PC-3 (cell line): ENCODE measurements at places on chromosomes 6 and 20. TPM values are rescaled to one million over a fixed set of nuclear protein-coding genes. Genes with fewer than 3 reads are reported as not detected.

DNA sequence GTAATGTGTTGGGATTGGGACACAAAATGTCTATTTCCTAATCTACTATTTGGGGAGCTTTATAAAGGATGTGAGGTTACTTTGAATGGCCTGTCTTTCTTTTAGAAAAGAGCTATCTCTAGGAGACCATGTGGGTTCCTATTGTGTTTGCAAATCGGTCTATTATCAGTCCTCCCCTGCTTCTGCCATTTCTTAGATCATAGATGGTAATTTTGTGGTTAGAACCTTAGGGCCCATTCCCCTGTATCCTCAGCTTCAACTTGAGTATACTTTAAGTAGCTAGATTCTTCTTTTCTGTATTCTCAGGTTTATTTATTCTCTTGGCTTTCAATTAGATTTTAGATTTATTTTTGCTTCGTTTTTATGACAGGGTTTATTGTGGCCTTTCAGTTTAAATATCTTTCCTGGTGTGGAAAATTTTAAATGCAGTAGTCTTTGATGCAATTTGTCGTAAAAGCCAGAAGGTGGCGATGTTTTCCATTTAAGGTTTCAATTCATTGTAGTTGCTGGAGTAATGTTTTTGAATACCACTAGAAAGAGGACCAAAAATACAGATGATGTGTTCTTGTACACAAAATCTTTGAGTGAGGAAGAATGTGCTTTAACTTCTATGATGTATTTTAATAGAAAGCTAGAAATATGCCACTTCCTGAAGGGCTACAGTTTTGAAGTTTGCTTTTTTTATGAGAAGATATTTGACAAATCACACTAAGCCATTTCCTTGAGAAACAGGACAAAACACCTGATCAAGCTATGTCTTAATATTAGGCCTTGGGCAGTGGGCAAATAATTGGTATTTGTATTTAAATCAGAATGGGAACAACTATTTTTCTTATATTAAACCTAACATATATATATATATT, 20.3 kb downstream of the TBPL1 start:
- H3K27ac ChIP-seq = no peak overlapping the region
- no peaks in the 10 kb centered on the region for H3K36me3 ChIP-seq
- H3K4me1 ChIP-seq = peaks cover 19% of the 10 kb centered on the region
- no peaks in the 10 kb centered on the region for H3K27me3 ChIP-seq

DNA sequence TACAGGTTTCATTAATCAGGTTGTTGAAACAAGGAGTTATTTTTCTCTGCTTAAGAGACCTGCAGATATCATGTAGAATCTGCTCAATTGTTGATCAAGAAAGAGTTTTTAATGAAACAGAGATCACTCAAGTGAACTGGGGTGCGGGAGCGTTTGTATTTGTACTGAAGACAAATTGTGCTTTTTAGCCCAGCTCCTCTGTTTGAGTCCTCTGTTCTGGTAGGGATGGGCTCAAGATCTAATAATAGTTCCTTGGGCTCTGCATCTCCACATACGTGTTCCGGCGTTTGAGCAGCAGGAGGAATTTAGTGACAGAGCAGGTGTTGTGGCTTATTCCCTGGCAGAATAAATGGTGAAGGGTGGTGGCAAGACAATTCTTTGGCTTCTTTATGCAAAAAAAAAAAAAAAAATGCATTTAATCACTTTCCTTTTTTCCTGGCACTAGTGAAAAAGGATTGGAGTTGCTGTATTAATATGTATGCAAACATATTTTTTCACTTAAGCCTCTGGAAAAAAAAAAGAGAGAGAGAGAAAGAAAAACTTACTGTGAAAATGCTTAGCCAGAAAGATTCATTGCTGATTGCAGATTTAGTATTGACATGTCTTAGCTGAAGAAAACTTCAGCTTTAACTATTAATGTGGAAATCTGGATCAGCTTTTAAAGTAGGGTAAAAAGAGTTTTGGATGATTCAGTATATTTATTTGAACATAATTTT, 4.0 kb downstream of the CITED2 start:
- H3K36me3 ChIP-seq = peaks cover 7% of the 10 kb centered on the region; the same call in 1 of the 2 replicates
- no peak overlapping the region for H3K4me3 ChIP-seq
- DNase-seq = no peak
- H3K4me1 ChIP-seq = peaks cover 23% of the 10 kb centered on the region

DNA sequence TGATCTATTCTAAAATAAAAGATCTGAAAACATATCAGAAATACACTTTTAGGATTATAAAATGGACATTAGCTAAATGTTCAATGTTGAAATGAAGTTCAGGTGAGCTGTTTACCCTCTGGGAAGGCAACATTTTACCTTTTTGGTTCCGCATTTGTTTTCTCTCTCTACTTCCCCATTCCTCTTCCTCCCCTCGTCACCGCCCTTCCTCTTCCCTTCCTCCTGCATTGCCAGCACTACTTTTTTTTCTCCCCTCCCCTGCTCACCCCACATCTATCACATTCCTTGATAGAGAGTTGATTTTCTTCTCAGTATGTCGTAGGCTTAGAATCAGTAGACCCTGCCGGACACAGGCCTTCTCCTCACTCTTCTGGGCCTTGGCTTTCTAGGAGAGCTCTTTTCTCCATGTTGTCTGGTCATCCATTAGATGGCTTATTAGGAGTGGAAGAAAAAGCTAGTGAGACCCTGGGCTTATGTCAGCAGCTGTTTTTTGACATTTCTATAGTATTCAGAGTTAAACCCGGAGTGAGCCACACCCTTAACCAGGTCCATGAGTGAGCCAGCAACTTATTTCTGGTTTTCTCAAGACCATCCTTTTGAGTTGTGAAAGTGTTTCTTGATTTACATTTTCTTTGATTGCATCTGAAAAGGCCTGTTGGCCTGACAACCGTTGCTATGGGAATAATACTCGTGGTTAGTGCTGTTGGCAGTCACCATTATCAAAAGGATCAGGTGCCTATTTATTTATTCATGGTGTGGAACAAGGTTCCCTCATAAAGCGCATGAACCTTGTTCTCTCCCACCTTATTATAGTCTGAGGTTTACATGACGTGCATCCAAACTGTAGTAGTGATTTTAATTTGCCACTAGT, 90.9 kb downstream of the DTD1 start:
- H3K27ac ChIP-seq = no peak overlapping the region
- no peak for DNase-seq
- H3K4me3 ChIP-seq = no peak overlapping the region
- H3K36me3 ChIP-seq = no peaks in the 10 kb centered on the region
- no peaks in the 10 kb centered on the region for H3K4me1 ChIP-seq
- H3K27me3 ChIP-seq = no peaks in the 10 kb centered on the region

- H3K27ac ChIP-seq = peak overlapping the region; percentile 69
- peak; percentile 91 for DNase-seq
- H3K4me1 ChIP-seq = peaks cover 25% of the 10 kb centered on the region
- no peaks in the 10 kb centered on the region for H3K27me3 ChIP-seq
- H3K36me3 ChIP-seq = no peaks in the 10 kb centered on the region
Measured at GRCh38 chr6:87808005-87808757, 106.1 kb upstream of the AKIRIN2 start.

DNA sequence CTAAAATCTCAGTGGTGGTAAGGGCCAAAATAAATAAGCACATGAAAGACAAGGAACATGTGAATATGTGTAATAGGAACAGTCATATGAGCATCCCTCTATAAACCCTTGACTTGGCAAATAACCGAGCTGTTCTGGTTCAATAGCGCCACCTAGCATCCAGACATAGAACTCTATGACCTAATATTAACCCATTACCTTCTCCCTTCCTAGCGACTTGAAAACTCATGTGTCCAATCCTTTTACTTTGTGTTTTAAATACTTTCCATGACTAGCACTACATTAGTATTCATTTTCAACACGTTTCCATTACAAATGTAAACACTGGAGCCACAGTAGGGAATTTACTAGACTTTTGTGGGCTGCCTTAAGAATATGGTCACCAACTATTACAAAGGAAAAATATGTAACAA, 279.7 kb downstream of the UST start:
- 0 out of 2 replicates have a peak overlapping the region, but pooled peaks have one; percentile 7 for H3K27ac ChIP-seq
- peaks cover 17% of the 10 kb centered on the region for H3K4me1 ChIP-seq
- H3K27me3 ChIP-seq = no peaks in the 10 kb centered on the region
- no peak overlapping the region for H3K4me3 ChIP-seq
- peak; percentile 82 for DNase-seq

GRCh38 chr6:106056060-106056745, 29.9 kb upstream of the PRDM1 start:
- H3K4me1 ChIP-seq = no peaks in the 10 kb centered on the region
- no peak overlapping the region for H3K27ac ChIP-seq
- no peaks in the 10 kb centered on the region for H3K27me3 ChIP-seq
- H3K4me3 ChIP-seq = no peak overlapping the region
- no peaks in the 10 kb centered on the region for H3K36me3 ChIP-seq

GRCh38 chr20:58623579-58624473, 27.3 kb upstream of the STX16 start:
- peaks cover 5% of the 10 kb centered on the region; the same call in 1 of the 2 replicates for H3K36me3 ChIP-seq
- H3K27ac ChIP-seq = peak overlapping the region; percentile 95
- DNase-seq = peak; percentile 99
- H3K27me3 ChIP-seq = no peaks in the 10 kb centered on the region
- peaks cover 31% of the 10 kb centered on the region for H3K4me1 ChIP-seq

GRCh38 chr20:6384380-6384779, 261.6 kb upstream of the FERMT1 start:
- H3K27ac ChIP-seq = no peak overlapping the region
- H3K4me3 ChIP-seq = no peak overlapping the region
- H3K36me3 ChIP-seq = no peaks in the 10 kb centered on the region

DNA sequence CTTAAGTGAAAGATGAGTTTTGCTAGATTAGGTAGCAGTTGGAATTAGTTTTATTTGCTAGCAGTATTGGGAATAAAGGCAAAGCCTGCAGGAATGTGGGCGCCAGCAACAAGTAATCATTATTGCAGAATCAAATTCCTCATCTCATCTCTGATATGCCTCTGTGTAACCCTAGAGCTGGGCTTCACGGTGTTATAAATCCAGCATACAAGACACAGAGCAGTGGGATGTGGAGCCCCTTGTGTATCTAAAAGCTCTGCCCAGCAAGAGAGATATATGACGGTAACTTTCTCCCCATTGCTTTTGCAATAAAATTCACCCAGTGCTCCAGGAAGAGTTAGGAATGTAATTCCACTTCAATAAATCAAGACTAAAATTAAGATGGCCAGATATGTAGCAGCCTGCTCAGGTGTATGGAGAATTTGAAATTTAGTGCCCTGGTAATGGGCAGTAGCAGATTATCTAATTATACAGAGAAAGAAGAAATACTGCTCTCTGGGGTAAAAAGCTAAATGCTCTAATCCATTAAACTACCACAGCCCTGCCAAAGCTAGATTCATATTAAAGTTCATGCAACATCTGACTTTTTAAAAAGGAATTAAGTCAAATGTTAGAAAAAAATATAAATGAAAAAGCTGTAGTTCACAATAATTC, 5.6 kb upstream of the BLOC1S5 start:
- no peak overlapping the region for H3K4me3 ChIP-seq
- H3K27me3 ChIP-seq = no peaks in the 10 kb centered on the region
- H3K4me1 ChIP-seq = 0 out of 2 replicates have a peak, but pooled peaks cover 3% of the 10 kb centered on the region
- no peak overlapping the region for H3K27ac ChIP-seq
- H3K36me3 ChIP-seq = no peaks in the 10 kb centered on the region

DNA sequence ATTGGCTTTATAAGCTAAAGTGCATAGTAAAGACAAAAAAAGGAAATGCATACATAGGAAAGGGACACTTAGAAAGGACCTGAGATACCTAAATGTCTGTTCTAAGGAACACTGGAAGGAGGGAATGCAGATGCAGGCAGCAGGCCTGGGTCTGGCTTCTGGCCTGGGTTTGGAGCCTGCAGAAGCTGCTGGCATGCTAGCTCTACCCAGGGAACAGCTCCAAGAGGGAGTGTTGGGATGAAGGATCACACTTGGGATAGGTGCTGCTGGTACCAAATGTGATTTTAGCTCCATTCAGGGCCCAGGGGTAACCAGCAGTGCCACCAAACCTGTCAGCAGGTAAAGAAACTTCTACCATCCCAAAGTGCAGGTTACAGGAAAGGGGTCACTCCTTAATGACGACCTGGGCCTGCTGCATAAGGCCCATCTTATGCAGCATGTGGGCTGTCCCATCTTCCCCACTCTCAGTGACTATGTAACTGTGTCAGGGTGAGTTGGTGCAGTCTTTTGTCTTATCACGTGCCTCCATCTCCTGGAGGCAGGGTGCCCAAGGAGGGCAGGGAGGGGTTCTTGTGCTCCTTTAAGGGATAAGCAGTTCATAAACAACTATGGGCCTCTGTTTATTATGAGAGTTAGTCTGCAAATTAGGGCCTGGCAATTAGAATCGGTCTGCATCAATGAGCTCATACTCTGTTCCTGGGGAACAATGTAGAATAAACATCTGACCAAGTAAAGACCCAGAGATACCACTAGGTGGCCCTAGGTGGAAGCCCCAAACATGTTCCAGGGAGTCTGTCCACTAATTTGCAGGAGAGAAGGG, 26.9 kb downstream of the DDX27 start:
- no peak overlapping the region for H3K4me3 ChIP-seq
- DNase-seq = peak; percentile 70
- no peaks in the 10 kb centered on the region for H3K4me1 ChIP-seq

GRCh38 chr6:53240139-53240538, 91.5 kb upstream of the GCM1 start:
- H3K27me3 ChIP-seq = no peaks in the 10 kb centered on the region
- no peak overlapping the region for H3K27ac ChIP-seq
- H3K4me3 ChIP-seq = no peak overlapping the region
- no peak for DNase-seq
- H3K4me1 ChIP-seq = no peaks in the 10 kb centered on the region
- H3K36me3 ChIP-seq = no peaks in the 10 kb centered on the region

DNA sequence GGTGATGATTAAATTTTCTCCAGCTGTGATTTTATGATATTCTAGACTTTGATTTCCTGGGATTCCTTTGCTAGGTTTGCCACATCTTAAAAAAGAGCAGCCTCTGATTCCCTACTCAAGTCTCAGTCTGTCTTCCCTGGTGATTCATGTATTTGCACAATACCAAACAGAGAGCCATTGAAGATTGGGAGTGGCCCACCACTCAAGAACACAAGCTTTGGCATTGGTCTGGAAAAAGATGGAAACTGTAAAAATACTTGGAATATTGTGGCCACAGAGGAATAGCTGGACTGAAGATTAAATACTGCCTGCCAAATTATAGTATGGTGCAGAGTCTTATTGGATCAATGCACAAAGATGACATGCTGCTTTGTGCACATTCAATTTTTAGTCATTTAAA, 32.9 kb downstream of the PTCHD4 start:
- peaks cover 53% of the 10 kb centered on the region for H3K4me1 ChIP-seq
- H3K27me3 ChIP-seq = no peaks in the 10 kb centered on the region
- H3K27ac ChIP-seq = peak overlapping the region; percentile 42
- H3K36me3 ChIP-seq = no peaks in the 10 kb centered on the region
- peak; percentile 72 for DNase-seq

- H3K27ac ChIP-seq = no peak overlapping the region
- peaks cover 8% of the 10 kb centered on the region for H3K4me1 ChIP-seq
- no peak for DNase-seq
- no peaks in the 10 kb centered on the region for H3K27me3 ChIP-seq
- H3K4me3 ChIP-seq = no peak overlapping the region
Measured at GRCh38 chr6:1536526-1537429, 72.9 kb upstream of the FOXC1 start.

FILIP1 gene
- not detected in 2 replicates for total RNA-seq

SIRPG gene
- 0.86 TPM in 1 of 2 replicates, not detected in the other for total RNA-seq

PRKN gene
- total RNA-seq = not detected in 2 replicates

GNMT gene
- total RNA-seq = 0.47 and 1.2 TPM in 2 replicates

MUCL3 gene
- total RNA-seq = 0.04 TPM in 1 of 2 replicates, not detected in the other

LSM14B gene
- total RNA-seq = 50.1 and 51.8 TPM in 2 replicates

ZNF334 gene
- 0.52 and 0.58 TPM in 2 replicates for total RNA-seq

RIMS4 gene
- total RNA-seq = 0.04 and 0.17 TPM in 2 replicates
